ENCODE measurements at places on chromosomes 11 and 22.

GRCh38 chr22:28810821-28811491 is 10.6 kb upstream of the XBP1 start:
- DNase-seq: no peak

DNA sequence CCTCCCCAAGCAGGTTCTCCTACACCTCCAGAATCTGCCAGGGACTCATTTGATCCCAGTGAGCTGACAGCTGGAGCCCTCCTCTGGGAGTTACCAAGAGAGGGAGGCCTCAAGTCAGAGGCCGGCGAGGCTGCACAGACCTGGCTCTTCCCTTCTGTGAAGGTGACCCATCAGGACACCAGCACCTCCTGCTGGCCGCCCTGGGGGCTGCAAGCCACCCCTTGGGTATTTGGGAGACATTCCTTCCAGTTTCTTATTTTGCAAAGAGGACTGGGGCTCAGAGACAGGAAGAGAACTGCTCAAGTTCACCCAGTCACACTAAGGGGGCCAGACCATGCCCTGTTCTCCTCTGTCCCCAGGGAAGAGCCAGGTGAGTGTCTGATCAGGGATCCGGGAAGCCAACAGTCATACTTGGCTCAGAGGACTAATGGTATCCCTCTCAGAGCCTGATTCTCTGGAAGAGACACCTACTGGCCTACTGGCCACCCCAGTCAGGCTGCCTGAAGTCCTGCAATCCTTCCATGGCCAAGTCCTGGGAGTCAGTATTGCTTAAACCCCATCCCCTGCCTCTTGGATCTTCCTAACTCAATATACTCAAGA is 40.5 kb upstream of the RIC3 start:
- no peak for DNase-seq

GRCh38 chr11:31641477-31642062 is 132.0 kb downstream of the ELP4 start:
- peak; percentile 54 for DNase-seq

DNA sequence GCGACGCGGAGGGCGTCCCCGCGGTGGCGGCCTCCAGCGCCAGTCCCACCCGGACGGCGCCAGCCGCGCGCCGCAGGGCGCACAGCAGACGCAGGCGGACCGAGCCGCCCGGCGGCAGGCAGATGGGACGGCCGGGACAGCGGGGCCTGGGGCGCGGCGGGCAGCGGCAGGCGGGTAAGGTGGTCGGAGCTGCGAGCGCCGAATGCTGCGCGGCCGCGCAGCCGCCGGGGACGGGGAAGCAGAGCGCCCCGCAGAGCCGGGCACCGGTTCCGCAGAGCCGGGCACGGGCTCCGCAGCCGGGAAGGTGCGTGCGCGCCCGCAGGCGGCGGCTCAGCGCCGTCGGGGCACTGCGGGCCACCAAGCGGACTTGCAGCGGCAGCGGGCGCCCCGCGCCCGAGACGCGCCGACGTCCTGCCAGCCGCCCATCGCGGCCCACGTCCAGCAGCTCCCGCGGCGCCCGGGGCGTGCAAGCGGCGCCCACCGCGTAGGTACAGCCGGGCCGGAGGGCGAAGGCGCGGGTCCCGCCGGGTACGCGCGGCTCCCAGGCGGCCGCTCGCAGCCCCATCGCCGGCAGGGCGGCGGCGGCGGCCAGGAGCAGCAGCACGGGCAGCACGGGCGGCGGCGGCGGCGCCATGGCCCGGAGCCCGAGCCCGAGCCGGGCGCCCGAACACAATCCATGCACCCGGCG is 739 bp downstream of the CELSR1 start:
- no peak for DNase-seq

- no peak for DNase-seq
Measured at GRCh38 chr11:65777821-65778361, 2.9 kb downstream of the AP5B1 start.

DNA sequence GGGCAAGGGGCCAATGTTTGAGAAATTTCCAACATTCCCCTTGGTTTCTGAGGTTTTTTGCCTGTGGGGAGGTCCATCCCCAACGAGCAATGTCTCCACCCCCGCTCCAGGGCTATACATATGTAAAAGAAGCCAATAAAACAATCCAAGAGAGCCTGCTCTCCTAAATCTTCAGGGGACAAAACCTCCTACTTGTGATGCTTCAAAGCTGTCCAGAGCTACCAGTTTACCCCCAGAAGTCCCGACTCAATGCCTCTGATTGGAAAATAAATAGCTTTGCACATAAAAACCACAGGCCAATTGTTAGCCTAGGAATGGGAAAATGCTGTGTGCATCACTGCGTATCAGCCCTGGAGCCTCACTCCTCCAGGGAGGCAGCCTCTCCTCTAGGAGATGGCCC is 66.0 kb upstream of the PAX6 start:
- no peak for DNase-seq

- peak; percentile 39 for DNase-seq
Measured at GRCh38 chr11:97140885-97141494, 751.2 kb downstream of the JRKL start.

GRCh38 chr11:12125609-12126149 is 15.3 kb downstream of the MICAL2 start:
- DNase-seq: no peak

GRCh38 chr22:29044657-29045176 is 16.9 kb downstream of the C22orf31 start:
- DNase-seq: no peak

DNA sequence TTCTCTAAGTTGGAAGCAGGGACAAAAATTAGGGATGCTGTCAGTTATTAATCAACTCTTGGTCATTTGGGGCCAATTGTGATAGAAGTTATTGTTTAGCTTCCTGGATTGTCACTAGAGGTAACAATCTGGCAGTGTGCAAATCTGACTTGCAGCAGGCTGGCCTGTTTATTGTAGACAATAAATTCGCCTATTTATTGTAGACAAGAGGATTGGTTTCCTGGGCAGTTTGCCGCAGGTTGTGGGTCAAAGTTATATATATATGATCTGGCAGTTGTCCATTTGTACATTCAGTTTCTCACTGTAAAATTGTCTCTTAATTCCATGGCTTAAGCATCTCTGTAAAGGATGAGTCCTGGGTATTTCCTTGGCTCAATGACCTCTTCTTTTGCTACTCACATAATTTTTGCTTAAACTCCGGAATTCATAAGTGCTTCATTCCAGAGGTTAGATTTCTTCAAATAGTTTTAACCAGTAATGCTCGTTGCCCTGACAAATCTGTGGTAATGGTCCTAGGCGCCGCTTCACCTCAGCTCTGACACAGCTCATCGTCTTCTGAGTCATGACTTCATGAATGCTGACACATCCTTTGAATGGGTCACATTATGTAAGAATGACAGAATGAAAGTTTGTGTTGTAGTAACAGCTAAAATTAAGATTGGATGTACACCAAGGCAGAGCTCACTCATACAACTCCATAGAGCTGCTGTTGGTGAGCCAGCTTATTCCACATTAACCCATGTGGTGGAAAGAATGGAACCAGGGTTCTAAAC is 7.8 kb upstream of the MMP3 start:
- peak; percentile 90 for DNase-seq

- no peak for DNase-seq
Measured at GRCh38 chr11:64959498-64959897, 12.4 kb downstream of the MAJIN start.

GRCh38 chr11:35571696-35572095 is 46.3 kb upstream of the PAMR1 start:
- no peak for DNase-seq

DNA sequence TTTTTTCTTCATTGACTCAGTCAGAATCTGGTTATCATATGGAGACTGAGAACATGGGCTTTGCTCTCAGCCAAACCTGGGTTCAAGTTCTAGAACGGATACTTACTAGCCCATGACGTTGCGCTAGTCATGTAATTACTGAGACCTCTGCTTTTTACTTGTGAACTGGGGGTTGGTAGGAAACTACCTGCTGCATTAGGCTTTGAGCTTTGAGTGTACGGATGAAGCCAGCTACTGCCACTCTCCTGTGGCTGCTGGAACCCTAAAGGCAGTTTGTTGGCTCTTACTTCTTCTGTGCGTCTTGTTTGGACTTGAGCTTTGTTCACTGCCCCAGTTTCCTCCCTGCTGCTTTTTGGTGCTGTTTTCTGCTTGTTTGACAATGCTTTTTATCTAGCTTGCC is 18.1 kb downstream of the PPP6R2 start:
- DNase-seq: no peak

- no peak for DNase-seq
Measured at GRCh38 chr22:24893341-24894070, 53.0 kb downstream of the LHFPL7 start.

GRCh38 chr22:35133702-35134380 is 67.9 kb downstream of the ISX start:
- DNase-seq: no peak

DNA sequence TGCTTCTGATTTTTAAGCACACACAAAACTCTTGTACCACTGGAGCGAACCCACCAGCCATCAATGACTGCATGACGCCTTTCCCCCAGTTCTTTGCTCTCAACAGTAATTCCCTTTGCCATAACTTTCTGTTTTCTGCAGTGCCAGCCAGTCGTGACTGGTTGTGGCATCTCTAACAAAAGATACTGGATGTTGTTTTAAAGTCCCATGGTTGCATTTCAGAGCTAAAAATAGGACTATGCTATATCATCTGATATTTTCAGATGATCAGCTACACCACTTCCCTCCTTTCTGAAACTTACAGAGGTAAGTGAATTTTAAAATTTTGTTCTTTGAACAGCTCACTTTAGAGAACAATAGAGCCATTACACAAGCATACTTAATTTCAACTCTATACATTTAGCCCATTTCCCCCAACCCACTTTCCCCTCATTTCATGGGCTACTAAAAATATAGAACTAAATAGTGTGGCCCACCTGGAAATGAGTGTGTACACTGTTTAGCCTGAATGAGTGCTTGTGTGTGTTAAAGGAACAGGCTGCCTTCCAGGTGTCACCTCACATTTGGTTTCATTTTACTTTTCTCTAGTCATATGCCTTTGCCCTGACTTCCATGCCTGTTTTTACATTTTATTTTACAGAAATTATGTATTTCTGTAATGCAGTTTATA is 136.9 kb upstream of the ZC3H12C start:
- DNase-seq: no peak

DNA sequence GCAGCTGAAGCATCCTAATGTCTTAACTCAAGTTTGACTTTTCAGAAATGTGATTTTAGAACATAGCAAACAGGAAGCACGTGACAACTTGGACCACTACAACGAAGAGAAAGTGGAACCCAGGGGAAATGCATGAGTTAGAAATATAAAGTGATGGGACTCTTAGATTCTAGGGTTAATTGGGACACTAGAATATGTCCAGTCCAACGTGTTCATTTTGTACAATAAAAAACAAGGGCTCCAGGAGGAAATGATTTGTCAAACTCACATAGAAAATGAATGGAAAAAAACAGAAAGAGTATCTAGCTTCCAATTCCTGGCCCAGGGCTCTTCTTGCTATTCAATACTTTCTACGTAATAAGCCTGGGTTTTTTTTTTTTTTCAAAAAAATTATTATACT is 30.7 kb downstream of the TIMP3 start:
- DNase-seq: no peak

DNA sequence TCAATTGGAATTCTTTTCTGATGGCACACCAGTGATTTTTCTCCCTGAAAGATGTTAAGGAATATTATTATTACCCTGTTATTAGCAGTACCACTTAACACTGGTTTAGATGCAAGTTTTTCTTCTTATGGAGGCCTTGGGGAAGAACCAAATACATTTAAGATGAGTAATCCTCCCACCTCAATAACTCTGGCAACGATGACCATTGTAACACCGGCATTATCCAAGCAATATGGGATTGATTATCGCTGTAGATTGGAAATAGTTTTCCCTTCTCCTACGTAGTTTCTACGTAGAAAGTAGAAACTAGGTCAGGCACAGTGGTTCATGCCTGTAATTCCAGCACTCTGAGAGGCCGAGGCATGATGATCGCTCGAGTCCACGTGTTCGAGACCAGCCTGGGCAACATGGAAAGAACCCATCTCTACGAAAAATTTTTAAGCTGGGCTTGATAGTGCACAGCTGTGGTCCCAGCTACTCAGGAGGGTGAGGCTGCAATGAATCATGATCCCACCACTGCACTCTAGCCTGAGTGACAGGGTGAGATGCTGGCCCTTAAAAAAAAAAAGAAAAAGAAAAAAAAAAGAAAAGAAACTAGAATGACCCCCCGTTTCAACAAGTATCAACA is 45.5 kb downstream of the PACSIN2 start:
- no peak for DNase-seq

GRCh38 chr11:119029340-119030028 is 1.2 kb downstream of the SLC37A4 start:
- DNase-seq: peak; percentile 43

GRCh38 chr11:124867700-124868099 is 2.5 kb downstream of the ROBO3 start:
- no peak for DNase-seq
